Left renal pelvis (tissue), 4 donors: ENCODE measurements at places on chromosomes 7 and 10. TPM values are rescaled to one million over a fixed set of nuclear protein-coding genes. Genes with fewer than 3 reads are reported as not detected.

DNA sequence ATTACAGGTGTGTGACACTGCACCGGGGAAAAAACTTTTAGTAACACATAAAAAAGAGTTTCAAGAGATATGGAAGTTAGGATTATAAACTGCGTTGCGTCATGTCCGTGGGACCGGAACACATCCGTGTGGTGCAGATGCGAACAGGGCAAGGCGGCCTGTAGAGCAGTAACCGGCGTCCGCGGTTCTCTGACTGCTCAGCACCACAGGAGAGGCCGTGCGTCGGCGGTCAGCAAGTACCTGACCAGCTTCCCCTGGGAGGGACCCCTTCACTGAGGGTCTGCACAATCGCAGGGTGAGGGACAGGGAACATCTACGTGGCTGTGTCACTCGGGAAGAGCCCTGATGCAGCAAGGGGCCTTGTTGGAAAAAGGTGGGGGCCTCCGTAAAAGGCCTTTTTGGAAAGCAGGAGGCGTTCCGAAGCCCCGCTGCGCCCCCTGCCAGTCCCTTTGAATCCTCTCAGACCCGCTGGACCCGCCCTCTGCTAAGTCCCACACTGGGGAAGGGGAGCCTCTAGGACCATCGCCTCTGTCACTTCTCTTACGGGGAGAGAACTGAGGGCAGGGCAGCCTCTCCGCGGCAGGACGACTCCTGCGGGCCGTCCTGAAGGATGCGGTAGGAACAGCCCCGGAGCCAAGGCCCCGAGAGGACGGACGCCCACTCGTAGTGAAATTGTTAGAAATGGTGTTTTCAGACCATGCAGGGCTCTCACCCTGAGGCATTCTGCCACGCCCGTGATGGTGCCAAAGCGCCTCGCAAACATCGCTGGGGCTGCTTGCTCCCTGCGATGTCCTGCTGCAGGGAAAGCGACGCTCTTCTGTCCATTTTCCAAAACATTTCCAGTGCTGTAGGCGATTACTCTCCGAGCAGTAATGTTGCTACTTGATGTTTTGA, 771.6 kb upstream of the COBL start:
- DNase-seq = peak; percentile 33

DNA sequence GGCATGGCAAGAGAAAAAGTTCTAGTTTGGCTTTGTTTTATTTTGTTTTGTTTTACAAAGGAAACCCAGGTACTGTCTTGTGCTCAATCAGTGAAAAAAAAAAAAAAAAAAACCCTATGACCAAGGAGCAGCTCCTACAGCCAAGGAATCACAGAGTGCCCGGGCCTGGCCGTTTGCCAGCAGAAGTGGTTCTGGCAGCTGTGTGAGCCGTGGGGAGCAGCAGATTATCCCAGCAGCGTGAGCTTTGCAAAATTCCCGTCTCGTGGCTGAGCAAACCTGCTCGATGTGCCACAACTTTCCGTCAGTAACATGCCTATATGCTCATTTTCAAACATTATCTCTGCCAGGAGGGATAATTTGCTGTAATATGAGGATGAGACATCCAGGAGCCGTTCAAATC, 293.7 kb downstream of the POU6F2 start:
- DNase-seq = no peak

- DNase-seq = no peak
Observed at GRCh38 chr10:36452851-36453250, 672.5 kb upstream of the ANKRD30A start.

GRCh38 chr7:70042533-70042932, 444.3 kb downstream of the AUTS2 start:
- DNase-seq = no peak

The HOXA9 gene
- polyA plus RNA-seq = 54.9 TPM

The PIK3AP1 gene
- 4.6 TPM for polyA plus RNA-seq
